ENCODE measurements at places on chromosomes 16 and 17.

- DNase-seq, result no peak
Measured at GRCh38 chr16:57395026-57395425, 9.5 kb upstream of the CCL17 start.

GRCh38 chr16:69494991-69495392 is 70.6 kb downstream of the CYB5B start:
- DNase-seq, result no peak

DNA sequence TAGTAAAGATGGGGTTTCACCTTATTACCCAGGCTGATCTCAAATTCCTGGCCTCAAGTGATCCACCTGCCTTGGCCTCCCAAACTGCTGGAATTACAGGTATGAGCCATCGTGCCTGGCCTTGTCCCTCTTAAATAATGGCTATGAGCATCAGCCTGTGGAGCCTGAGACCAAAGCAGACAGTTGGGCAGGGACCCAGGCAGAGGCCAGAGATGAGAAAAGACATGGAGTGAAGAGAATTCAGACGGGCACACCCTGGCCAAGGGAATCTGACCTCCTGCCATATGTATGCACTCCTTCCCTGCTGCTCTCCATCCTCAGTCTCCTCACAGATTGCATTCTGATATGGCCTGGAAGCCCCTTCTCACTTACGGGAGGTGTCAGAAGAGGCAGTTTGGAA is 98.4 kb upstream of the DNAH9 start:
- no peak for DNase-seq

GRCh38 chr17:42067371-42068091 is 17.1 kb upstream of the C17orf113 start:
- DNase-seq, result peak; percentile 5

DNA sequence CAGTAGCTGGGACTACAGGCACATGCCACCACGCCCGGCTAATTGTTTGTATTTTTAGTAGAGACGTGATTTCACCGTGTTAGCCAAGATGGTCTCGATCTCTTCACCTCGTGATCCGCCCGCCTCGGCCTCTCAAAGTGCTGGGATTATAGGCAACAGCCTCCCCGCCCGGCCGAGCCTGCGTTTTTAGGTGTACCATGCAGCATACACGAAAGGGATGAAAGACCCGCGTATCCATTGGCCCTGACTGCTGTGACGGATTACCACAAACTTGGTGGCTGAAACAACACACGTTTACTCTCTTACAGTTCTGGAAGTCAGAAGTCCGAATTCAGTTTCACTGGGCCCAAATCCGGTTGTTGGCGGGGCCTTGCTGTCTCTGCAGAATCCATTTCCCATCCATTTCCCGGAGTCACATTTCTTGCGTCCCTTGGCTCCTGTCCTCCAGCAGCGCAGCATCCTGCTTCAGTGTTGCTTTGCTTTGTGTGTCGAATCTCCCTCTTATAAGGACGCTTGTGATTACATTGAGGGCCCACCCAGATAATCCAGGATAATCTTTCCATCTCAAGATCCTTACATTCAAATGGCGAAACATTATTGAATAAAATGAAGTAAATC is 8.3 kb upstream of the GUCY2D start:
- DNase-seq, result no peak

DNA sequence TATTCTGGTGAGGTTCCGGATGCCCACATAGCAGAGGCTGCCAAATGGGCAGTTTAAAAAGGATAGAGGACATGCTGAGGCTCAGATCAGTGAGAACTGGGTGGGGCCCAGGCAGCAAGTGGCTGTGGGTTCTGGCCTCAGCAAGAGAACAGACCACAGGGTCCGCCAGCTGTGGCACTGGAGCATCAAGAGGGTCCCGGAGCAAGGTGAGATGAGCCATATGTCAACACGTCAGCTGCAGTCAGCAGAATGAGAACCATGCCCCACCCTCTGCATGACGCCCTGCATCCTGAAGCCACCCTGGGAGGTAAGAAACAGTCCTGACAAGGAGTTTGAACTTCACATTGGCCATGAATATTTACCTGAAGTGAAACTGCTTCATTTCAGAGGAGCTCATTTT is 20.1 kb upstream of the CCL5 start:
- no peak for DNase-seq

DNA sequence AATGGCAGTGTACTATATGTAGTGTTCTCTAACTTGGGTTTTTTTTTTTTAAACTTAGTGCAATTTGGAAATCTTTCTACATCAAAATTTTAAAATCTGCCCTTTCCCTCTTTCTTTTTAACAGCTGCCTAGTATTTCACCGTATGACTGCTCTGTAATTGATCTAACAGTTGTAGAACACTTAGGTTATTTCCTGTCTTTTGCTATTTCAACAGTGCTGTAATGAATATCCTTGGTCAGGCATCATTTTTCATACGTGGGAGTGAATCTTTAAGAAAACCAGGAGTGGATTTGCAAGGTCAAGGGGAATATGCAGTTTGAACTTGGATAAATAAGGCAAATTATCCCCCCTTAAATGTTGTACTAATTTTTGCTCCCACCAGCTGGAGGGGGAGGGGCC is 3.8 kb downstream of the NLRC5 start:
- DNase-seq, result no peak

- DNase-seq, result no peak
Measured at GRCh38 chr17:12642034-12642433, 23.7 kb upstream of the MYOCD start.

DNA sequence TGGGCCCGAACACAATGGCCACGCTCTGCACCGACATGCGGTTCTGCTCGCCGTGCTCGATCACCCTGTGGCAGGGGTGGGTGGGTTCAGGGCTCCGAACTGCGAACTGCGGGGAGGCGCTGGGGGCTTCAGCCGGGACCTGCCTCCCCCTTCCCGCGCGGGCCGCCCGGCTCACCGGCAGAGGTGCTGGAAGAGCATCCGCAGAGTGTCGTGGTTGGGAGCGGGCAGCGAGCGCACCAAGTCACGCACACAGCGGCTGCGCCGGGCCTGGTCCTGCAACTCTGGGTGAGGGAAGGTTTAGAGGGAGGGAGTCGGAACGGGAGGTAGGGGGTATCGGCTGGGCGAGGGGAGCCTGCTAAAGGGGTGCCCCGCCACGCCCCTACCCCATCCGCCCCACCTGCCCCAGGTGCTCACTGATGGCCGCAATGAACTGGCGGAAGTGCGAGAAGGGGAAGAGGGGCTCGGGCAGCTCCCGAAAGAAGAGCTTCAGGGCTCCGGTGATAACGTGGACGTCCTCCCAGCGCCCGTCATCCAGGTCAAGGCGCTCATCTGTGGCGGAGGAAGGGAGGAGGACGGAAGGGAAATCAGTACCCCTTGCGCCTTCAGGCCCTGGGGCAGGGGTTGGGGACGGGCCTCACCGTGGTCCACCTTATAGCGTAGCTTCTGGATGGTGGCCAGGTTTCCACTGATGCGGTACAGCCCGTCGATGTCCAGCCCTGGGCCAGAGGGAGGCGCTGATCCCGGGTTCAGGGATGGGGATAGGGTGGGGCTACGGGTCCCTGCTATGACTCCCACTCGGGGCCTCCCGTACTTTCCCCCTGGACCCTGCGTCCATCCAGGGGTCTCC is 36.9 kb downstream of the ARHGAP27 start:
- DNase-seq, result no peak

GRCh38 chr16:68434624-68435210 is 13.6 kb downstream of the SMPD3 start:
- no peak for DNase-seq

GRCh38 chr17:49633762-49634484 is 44.0 kb downstream of the SPOP start:
- DNase-seq, result no peak
